ENCODE measurements at places on chromosomes 7 and 10.

GRCh38 chr10:132390921-132391675 is 5.9 kb upstream of the PWWP2B start:
- DNase-seq: no peak

- DNase-seq: no peak
Measured at GRCh38 chr7:155797262-155798250, 14.7 kb downstream of the SHH start.

GRCh38 chr10:3714967-3715366 is 70.0 kb downstream of the KLF6 start:
- DNase-seq: no peak

GRCh38 chr10:132350391-132350790 is 18.4 kb downstream of the LRRC27 start:
- no peak for DNase-seq

GRCh38 chr10:100140070-100140469 is 45.8 kb downstream of the ERLIN1 start:
- DNase-seq: no peak

DNA sequence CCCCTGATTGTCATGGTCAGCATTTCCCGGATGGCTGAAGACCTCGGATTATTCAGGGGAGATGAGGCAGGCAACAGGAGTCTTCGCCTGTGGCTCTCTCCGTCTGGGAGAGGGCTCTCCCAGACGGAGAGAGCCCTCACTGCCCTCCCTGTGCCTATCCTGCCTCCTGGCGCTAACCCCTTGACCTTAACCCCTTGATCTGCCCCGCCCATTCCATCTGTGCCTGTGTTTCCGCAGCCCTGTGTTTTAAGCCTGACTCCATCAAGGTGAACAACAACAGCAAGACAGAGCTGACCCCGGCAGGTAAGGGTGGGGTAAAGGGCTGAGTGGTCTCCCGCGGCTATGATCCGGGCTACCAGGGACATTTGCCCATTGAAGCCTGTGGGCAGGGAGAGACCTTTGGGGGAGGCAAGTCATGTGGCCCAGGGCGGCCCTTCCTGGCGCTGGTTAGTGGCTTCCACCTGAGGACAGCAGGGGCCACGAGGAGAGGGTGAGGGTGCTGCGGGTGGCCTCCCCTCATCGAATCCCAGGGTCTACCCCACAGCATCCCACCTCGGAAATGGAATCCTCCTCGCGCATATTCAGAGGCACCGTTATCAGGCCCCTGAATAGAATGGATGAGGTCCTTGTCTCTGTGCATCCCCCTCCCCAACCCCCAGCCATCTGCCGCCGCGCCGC is 4.2 kb upstream of the MUC12 start:
- no peak for DNase-seq

Data from iPS DF 19.7 (cell line).